ENCODE measurements at places on chromosomes 6 and 20.

- no peak for DNase-seq
Measured at GRCh38 chr20:58136149-58136484, 92.3 kb downstream of the ANKRD60 start.

DNA sequence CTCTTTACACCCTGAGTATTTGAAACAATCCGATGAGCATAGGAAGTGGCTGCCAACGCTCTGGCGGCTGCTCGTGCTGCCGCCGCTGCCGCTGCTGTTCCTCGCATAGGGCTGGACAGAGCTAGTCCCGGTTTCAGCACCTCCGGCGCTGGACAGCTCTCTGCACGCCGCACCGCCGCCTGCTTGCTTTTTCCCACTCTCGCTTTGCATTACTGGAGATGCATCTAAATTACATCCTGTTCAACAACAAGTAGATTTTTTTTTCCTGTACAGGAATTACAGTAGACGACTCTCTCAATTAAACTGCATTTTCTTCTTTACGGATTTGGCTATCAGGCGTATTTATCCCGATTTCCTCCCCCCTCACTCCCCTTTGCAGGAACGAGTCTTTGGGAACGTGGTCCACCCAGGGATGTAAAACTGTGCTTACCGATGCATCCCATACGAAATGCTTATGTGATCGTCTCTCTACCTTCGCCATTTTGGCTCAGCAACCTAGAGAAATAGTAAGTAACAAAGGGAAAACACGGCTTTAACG is 563.8 kb downstream of the LMBRD1 start:
- DNase-seq: peak; percentile 6

DNA sequence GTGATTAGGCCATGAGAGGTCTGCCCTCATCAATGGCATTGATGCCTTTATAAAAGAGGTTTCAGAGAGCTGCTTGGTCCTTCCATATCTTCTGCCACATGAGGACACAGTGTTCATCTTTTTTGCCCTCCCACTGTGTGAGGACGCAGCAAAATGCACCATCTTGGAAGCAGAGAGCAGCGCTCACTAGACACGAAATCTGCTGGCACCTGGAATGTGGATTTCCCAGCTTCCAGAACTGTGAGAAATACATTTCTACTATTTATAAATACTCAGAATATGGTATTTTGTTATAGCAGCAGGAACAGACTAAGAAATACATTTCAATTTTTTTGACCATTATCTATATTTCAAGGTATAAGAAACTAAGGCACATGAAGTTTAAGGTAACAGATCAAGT is 24.9 kb downstream of the SLC35F1 start:
- DNase-seq: no peak

GRCh38 chr6:18473755-18474154 is 86.6 kb downstream of the RNF144B start:
- DNase-seq: no peak

GRCh38 chr6:69795469-69796072 is 1.2 kb downstream of the LMBRD1 start:
- DNase-seq: no peak

GRCh38 chr6:28747631-28748157 is 176.1 kb downstream of the TRIM27 start:
- no peak for DNase-seq

DNA sequence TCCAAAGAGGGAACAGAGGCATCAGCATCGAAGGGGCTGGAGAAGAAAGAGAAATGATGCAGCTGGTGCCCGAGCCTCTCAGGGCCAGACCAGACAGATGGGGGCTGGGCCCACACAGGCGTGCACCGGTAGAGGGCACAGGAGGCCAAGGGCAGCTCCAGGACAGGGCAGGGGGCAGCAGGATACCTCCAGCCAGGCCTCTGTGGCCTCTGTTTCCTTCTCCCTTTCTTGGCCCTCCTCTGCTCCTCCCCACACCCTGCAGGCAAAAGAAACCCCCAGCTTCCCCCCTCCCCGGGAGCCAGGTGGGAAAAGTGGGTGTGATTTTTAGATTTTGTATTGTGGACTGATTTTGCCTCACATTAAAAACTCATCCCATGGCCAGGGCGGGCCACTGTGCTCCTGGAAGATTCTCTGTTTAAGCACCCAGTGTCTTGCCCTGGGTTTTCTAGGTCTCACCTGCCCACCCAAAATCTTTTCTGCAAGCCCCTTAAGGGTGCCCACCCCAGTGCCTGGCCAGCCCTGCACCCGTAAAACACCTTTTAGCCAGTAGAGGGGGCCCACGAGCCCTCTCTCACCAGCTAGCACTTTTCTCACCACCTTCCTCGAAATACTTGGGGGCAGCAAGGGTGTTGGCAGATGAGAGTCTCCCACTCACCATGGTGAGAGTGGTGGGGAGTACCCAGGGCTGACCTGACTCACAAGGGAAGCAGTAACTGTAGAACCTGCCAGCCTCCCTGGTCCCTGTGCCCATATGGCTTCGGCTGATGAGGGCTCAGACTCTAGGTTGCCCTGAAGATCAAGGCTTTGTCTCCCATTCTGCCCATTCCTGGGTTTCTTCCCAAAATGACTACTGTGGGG is 35.7 kb upstream of the ID1 start:
- peak; percentile 38 for DNase-seq

- no peak for DNase-seq
Measured at GRCh38 chr6:144234399-144234798, 50.7 kb upstream of the UTRN start.

DNA sequence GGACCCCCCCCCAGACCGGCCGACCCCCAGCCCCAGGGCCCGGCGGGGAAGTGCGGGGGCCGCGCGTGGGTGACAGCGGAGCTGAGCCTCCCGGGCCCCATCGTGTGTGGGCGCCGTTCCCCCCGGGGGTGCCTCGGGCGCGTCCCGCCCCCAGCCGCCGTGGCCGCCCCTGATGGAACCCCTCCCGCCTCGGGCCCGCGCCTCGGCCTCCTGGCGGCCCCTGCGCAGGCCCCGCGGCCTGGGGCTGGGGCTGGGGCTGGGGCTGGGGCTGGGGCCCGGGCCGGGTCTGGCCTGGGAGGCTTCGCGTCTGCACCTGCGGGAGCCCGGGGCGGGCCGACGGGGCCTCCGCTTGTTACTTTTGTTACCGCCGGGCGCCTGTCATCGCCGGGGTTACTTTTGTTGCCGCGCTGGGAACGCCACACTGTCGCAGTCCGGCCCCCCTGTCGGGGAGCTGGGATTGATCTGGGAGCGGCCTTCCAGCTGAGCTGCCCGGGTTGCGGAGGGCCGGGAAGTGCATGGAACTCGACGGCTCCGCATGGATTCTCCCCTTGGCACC is 598 bp downstream of the OGFR start:
- DNase-seq: no peak

- DNase-seq: no peak
Measured at GRCh38 chr6:72733045-72733444, 111.2 kb downstream of the KCNQ5 start.

Measured in T follicular helper cell (primary cell).